ENCODE measurements at places on chromosomes 1 and 21. TPM values are rescaled to one million over a fixed set of nuclear protein-coding genes. Genes with fewer than 3 reads are reported as not detected.

NR0B2 gene
- total RNA-seq, result not detected

IBA57 gene
- total RNA-seq, result 3.5 TPM

KRTAP20-3 gene
- total RNA-seq, result not detected

GNPAT gene
- total RNA-seq, result 26.5 TPM

OR2AJ1 gene
- total RNA-seq, result not detected

CCDC27 gene
- not detected for total RNA-seq

HSD3B2 gene
- not detected for total RNA-seq

TP73 gene
- total RNA-seq, result not detected
